Posterior cingulate gyrus (tissue), 11 donors: ENCODE measurements at places on chromosomes 3 and 15.

GRCh38 chr3:171255236-171255806 lies 204.9 kb downstream of the TNIK start:
- no peak for DNase-seq

- DNase-seq = no peak
Observed at GRCh38 chr15:31799319-31799714, 231.0 kb upstream of the CHRNA7 start.

GRCh38 chr15:76368122-76368621 lies 31.6 kb downstream of the ISL2 start:
- DNase-seq = no peak

DNA sequence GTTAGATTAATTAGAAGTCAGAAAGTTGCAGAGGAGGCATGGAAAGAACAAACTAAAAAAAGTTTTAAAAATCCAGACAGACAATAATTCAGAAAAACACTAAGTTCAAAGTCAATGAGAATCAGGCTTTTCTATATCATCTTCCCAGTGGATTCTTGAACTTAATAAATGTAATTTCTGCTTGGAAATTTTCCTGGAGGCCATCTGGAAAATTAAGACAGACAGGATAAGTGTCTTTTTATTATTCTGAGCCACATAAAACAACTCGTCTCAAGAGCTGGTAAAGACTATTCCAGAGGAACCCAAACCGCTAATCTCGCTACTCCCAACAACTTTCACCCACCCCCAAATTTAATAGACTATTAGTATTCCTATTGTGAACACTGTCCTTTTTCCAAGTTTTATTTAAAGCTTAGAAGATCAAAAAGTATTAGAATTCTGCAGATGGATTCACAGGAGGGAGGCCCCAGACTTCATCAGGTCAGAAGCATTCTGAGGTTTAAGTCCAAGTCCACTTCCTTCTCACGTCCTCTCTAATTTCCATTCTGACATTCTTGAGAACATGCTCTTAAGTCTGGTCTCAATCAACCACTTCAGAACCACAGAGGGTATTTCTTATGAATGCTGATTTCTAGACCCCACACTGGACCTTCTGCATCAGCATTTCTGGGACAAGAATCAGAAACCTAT lies 61.3 kb downstream of the ERC2 start:
- no peak for DNase-seq

GRCh38 chr3:153820035-153820434 lies 301.2 kb upstream of the ARHGEF26 start:
- DNase-seq = no peak

DNA sequence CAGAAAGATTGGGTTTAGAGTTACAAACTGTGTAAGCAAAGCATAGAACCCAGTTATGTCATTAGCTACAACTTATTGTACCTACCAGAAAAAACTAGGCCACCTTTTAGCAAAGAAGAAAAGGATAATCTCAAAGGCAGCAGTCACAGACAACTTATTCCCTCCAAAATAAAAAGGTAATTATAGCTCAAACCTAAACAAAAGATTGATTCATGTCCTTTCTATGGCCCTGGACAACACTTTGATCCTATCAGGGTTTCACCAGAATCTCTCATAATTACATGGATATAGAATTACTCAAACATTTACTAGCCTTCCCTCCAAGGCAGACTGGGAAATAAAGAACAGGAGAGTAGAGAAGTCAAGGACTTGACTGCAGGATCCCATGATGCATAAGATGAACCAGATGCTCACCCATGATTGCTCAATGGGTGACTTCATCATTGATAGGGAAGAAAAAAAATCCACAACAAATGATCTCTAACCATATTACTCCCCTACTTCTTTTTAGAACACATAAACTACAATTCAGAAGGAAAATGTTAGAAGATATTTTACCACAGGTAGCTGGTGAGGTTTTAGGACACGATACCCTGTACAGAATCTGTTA lies 17.4 kb downstream of the DET1 start:
- no peak for DNase-seq
